ENCODE measurements at places on chromosomes 6 and 20.

- DNase-seq: no peak
These were observed 63.2 kb downstream of the HIVEP2 start for GRCh38 chr6:142881761-142882160.

- DNase-seq: no peak
These were observed 608.4 kb downstream of the EPHA7 start for GRCh38 chr6:92810913-92811312.

- no peak for DNase-seq
These were observed 698 bp upstream of the LRP11 start for GRCh38 chr6:149864578-149865535.

DNA sequence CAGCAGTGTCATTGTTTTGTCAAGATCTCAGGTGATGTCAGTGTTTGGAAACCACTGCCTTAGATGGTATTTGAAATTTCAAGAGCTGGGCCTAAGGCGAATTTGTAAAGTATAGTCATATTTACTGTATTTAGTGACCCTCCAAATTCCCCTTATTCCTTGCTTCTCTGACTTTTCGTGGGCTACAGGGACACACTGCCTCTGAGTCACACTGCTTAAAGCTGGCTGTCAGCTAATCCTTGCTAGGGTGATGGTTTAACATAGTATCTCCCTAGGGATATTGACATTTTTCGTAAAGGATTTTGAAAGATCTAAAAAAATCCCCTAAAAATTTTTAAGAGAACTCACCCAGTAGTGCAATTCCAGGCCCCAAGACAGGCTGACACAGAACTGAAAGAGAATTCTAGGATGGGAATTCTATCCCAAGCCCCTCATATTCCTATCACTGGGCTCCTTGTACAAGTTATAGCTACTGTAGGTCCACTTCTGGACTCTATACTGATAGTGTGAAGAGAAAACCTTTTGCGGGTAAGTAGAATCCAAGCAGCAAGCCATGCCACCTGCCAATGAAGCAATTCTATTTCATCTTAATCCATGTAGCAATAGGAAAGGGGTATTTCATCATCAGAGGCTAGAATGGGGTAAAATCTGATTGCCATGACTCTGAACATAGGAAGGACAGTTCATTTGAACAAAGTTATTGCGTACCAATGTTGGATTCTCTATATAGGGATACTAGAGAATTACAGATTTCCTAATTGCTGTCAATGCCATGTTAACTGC is 4.3 kb downstream of the BMP6 start:
- DNase-seq: no peak

DNA sequence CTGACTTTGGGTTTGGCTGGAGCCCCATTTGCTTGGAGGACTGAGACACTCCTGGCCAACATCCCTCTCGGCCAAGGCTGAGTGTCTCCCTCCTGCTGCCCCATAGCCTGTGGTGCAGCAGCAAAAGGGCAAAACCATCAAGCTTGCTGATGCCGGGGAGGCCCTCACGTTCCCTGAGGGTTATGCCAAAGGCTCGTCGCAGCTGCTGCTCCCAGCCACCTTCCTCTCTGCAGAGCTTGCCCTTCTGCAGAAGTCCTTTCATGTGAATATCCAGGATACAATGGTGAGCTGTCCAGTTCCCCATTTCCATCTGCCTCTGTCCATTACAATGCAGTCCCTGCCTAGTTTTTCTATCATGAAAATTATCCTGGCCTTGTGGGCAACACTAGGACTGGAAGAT is 6.0 kb downstream of the BPIFB6 start:
- no peak for DNase-seq

DNA sequence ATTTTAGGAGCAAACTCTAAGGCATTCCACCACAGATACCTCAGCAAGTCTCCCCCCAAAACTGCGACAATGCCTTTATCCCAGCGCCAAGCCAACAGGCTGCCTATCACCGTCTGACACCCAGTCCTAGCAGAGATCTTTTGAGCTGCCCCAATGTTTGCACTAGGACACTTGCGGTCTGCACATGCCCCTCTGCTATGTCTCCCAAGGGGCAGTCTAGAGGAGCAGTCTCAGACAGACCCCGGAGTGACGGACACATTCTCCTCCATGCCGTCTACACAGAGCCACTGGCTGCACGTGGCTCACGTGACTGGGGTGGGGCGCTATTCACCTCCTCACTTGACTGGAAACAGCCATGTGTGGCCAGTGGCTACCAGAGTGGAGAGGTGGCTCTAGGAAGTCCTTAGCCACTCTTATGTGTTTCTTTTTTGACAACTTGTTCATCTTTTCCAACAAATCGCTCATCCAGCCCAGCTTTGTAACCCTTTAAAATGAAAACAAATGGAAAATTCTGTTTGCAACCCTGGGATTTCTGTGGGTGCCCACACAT is 16.0 kb downstream of the DIDO1 start:
- no peak for DNase-seq

GRCh38 chr6:6202886-6203285 is 117.6 kb downstream of the F13A1 start:
- no peak for DNase-seq

All from naive thymus-derived CD8-positive, alpha-beta T cell (primary cell).